ENCODE measurements at places on chromosomes 5 and 9. TPM values are rescaled to one million over a fixed set of nuclear protein-coding genes. Genes with fewer than 3 reads are reported as not detected.

- DNase-seq = no peak
Observed at GRCh38 chr5:18811661-18812060, 1176.3 kb downstream of the CDH18 start.

DNA sequence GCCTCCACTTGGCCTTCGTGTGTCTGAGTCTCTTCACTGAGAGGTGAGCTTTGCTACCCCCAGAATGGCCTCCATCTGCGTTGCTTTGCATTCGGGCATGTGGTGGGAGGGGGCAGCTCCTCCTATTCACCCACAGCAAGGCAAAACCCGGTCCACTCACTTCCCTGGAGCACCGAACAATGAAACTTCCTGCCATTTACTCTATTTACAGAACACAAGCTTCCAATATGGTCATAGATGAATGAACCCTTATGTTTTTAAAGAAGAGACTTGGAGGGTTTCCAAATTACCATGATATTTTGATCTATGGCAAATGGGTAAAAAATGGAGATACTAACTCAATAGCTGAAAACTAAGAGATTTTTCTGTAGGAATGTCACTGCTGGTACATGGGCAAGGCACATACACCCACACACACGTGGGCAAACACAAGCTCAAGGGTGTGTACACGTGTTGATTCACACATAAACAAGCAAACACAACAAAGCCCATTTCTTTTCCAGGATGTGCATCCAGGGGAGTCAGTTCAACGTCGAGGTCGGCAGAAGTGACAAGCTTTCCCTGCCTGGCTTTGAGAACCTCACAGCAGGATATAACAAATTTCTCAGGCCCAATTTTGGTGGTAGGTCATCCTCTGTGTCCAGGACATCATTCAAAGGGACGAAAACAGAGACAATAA lies 5.2 kb downstream of the GABRP start:
- DNase-seq = no peak

DNA sequence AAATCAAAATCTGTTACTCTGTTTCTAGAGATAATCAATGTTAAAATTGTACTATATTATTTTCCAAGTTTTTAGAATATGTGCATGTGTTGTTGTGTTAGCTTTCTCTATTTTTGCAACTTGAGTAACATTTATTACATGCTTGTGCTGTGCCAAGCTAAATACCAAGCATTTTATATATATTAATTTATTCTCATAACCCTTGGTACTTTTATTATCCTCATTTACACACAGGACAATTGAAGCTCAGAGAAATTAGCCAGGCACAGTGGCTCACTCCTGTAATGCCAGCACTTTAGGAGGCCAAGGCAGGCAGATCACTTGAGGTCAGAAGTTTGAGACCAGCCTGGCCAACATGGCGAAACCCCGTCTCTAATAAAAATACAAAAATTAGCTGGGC lies 254.0 kb upstream of the DMRT1 start:
- DNase-seq = no peak

Gene CCDC192
- not detected for total RNA-seq
